ENCODE measurements at places on chromosomes 4 and X.

DNA sequence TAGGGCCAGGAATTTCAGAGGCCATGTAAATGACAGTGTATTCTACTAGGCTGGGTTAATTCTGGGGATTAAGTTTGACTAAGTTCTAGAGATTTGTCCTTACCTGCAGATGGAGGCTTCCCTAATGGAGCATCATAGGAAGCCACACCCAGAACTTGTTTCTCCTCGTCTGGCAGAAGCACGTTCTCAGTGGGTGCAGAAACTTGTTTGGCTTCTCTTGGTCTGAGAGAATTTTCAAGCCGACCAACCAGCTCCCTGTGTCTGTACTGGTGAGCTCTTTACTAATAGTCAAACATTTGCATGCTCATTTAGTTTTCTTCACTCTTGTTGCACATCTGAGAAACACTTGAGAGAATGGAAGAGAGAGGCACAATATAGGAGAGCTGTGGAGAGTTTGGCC lies 907 bp upstream of the ATP10D start:
- no peak for DNase-seq

- peak; percentile 45 for DNase-seq
Observed at GRCh38 chr4:149841686-149842085, 26.0 kb upstream of the IQCM start.

DNA sequence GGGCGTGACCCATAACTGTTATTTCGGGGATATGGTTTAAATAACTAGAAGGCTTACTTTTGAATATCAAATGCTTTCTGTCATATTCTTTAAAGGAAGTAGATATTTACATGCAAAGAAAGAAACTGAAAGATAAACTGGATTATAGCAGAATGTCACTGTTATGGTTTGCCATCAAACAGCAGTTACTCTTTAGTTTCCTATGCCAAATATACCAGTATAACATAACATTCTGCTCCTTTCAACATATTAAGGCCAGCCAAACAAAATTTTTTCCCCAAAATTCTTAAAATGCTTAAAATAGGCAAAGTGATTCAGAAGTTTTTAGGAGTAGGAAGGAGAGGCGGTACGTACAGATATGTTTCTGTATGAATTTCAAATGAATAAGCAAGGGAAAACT lies 27.0 kb downstream of the KDM6A start:
- DNase-seq = no peak

GRCh38 chrX:87663421-87663820 lies 145.8 kb downstream of the KLHL4 start:
- no peak for DNase-seq

GRCh38 chr4:103136671-103137445 lies 37.2 kb upstream of the BDH2 start:
- DNase-seq = no peak

- DNase-seq = no peak
Observed at GRCh38 chrX:155053656-155054055, 17.3 kb downstream of the CMC4 start.

- DNase-seq = peak; percentile 71
Observed at GRCh38 chr4:39621582-39621981, 17.1 kb downstream of the SMIM14 start.

DNA sequence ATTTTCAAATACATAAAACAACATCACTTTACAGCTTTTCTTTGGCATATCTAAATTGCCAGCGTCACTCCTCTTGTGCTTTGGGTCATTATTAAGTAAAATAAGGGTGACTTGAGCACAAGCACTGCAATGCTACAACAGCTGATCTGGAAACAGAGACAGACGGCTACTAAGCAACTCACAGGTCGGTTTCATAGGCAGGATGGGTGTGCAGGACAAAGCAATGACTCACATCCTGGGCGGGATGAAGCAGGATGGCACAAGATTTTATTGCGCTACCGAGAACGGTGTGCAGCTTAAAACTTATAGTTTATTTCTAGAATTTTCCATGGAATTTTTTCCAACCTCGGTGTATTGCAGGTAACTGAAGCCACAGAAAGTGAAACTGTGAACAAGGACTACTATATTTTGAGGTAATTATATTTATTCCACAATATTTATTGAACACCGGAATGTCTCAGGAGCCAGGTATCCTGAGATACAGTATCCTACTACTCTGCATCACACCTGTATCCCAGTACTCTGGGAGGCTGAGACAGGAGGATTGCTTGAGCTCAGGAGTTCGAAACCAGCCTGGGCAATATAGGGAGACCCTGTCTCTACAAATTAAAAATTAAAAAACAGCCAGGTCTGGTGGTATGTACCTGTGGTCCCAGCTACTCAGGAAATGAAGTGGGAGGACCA lies 215.5 kb downstream of the APBB2 start:
- DNase-seq = peak; percentile 83

- peak; percentile 87 for DNase-seq
Observed at GRCh38 chr4:37726666-37727065, 40.5 kb upstream of the RELL1 start.

- no peak for DNase-seq
Observed at GRCh38 chr4:46277165-46277951, 112.6 kb downstream of the GABRA2 start.

DNA sequence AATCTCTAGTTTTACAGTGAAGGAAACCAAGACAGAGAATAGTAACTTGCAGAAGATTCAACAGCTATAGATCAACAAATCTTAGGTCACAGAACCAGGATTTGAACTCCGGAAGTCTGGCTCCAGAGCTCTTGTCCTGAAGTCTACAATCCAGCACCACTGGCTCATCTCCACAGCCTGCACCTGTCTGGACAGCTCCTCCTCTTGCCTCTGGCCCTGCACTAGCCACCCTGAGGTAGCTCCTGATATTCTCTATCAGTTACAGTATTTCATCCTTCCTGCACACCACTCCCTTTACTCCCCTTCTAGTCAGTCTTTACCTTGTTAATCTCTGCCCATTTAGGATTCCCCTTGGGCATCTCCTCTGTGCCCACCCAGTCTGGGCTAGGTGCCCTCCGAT lies 58.1 kb upstream of the LNX1 start:
- DNase-seq = no peak

DNA sequence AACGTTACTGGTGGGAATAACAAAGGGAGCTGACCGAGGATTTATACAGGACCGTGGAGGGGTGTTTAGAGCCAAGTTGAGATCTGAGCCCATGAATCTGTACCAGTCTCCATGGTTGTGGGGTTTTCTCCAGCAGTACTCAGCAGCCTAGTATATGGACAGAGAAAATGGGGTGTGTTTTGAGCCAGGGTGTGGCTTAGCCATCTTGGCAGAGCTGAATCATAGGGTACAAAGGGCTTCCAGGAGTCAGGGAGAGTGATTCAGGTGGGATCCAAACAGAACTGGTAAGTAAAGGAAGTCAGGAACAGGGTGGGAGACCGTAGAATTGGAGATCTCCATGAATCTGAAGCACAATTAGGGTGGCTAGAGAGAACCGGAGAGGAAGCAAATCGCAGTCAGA lies 7.4 kb upstream of the HPRT1 start:
- no peak for DNase-seq

- DNase-seq = no peak
Observed at GRCh38 chr4:10684631-10685030, at the start of gene CLNK. CLNK (minus strand) TSS chr4:10684768; CDS start chr4:10667869, 16,899 bp downstream.

DNA sequence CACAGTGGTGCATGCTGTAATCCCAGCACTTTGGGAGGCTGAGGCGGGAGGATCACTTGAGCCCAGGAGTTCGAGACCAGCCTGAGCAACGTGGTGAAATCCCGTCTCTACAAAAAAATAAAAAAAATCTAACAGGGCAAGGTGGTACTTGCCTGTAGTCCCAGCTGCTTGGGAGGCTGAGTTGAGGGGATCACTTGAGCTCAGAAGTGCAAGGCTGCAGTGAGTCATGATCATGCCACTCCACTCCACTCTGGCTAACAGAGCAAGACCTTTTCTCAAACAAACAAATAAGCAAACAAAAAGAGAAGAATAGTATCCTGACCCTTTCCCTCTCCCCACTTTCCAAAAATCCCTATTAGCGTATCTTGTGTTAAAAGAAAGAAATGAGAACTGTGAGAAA lies 52.7 kb downstream of the NPY1R start:
- no peak for DNase-seq

DNA sequence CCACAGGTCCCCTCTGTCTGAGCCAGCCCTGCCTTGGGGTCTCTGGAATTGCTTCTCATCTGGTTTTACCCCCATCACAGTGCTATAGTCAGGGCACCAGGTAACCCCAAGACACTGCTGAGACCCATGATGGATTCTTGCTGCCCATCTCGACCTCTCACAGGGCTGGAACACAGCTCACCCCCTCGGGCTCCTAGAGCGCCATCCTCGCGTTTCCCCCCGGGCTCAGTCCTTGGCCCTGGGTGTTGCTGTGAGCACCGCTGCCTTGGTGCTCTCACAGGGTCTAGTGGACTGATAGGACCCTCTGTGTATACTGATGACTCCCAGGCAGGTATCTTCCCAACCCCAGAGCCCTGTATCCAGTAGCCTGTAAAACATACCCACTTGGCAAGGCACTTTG lies 8.8 kb downstream of the MAEA start:
- no peak for DNase-seq

DNA sequence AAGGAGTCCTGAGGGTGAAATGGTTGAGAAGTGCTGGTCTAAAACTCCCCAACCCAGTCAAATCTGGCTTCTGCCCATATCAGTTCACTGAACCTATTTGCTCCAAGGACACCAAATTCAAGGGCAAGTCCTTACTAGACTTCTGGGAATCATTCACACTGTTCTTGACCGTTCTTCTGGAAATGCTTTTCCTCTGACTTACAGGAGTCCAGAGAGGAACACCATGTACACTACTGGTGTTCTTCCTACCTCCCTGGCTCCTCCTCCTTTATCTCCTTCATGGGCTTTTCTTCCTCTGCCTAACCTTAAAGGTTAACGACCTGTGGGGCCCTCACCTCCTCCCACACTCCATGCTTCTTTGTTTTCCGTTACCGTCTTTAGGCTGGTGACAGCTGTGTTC lies 281.3 kb downstream of the FRMPD4 start:
- no peak for DNase-seq

GRCh38 chr4:167424341-167425256 lies 190.3 kb upstream of the SPOCK3 start:
- DNase-seq = no peak

DNA sequence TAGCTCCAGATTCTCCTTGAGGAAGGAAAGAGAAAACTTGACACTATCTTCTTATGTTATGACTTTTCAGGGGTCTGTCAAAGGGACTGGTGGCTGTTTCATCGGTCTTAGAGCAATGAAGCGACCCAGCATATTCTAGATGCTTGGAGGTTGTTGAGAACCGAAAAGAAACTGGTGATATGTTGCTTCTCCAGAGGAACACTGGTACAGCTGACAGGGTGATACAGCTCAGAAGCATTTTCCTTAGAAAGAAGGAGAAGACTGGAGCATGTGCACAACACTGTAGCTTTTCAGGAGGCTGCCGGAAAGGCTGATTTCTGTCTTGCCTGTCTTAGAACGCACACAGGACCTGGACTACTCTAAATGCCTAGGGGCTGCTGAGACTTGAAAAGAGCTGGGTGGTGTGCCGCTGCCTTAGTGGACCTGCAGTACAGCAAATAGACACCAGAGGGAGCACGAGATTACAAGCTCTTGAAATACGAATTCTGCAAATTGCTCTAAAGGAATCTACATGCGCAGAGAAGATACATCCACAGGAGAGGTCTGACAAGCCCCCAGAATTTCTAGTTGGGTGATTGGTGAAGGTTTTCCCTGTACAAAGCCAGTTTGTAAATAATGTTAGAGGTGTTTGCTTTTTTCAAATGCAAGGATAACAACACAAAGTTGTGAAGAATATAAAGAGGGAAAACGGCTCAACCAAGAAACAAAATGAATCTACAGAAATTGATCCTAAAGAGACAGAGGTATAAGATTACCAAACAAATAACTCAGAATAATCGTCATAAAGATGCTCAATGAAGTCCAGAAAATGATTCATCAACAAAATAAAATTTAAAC lies 223.1 kb upstream of the DMD start:
- peak; percentile 3 for DNase-seq

DNA sequence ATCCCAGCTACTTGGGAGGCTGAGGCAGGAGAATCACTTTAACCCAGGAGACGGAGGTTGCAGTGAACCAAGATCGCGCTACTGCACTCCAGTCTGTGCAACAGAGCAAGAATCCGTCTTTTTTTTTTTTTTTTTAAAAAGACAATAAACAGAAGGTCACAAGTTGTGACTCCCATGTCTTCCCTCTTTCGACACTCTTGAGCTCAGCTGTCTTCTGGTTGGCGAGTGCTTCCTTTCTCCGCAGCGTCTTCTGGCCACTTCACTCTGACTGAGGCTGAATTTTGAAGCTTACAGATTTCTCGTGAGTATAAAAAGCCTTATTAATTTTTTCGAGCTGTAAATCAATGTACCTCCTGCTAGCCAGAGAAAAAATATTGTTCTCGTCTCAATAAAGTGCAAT lies 124.9 kb downstream of the STOX2 start:
- DNase-seq = no peak

GRCh38 chrX:85084770-85085393 lies 81.2 kb downstream of the APOOL start:
- DNase-seq = peak; percentile 10

GRCh38 chr4:108772402-108772801 lies 9.5 kb upstream of the ETNPPL start:
- no peak for DNase-seq

DNA sequence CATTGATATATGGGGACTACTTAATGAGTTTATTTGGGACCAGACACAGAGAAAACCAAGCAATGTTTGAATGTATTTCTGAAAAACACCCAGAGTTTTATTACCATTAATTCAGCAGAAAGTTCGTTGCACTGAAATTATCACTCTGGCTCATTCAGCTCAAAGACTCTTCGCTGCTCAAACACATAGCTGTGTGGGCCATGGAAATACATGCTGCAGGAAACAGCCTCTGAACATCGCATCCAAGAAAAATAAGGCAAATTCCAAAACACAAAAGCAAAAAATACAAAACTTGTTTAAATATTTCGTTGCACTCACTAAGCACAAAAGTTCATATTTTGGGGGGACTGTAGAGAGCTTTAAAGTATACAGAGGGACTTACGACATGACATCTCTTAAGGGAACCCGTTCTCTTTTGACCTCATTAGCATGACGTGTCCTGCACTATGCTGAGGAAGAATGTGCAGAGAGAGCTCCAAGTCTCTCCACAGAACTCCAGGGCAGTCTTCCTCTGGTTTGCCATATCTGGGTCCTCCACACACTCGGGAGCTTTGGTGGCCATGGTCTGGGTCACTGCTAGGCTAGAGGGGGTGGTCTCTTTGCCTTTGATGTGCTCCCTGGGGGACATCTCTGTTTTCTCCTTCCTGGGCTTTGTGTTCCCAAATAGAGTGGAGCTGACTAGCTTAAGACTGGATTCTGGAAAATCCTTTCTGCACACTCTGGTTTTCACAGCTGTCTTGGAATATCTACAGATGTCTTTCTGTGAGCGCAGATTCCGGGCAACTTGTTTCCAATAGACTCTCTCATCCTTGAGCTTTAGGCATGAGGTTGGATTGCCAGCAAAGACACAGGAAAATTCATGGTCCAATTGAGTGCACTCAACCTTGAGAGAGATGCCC lies 2.8 kb downstream of the FGFBP1 start:
- no peak for DNase-seq

DNA sequence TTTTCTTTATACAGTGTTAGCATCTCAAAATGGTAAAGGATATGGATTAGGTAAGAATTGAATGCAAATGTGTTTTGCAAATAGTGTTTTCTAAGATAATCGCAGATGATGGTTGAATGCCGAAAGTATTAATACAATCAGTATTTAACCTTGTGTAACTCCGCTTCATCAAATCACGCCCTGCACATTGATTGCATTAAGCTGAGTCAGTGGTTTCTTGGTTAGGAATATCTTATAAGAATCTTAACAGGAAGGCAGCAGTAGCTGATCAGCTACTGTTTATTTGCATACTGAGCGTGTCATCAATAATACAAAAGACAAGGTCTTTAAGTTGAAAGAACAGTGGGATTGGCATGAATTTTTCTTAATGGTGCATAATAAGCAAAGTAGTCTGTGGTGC lies 545.4 kb downstream of the RPA4 start:
- DNase-seq = no peak

Measured in astrocyte (in vitro differentiated cells and primary cell).